ENCODE measurements at places on chromosomes 5 and 9. TPM values are rescaled to one million over a fixed set of nuclear protein-coding genes. Genes with fewer than 3 reads are reported as not detected.

FOXD4 gene
- total RNA-seq: not detected

CDH12 gene
- total RNA-seq: not detected

F2RL1 gene
- total RNA-seq: 34.6 TPM

FGFR4 gene
- total RNA-seq: 14.7 TPM

TOPORS gene
- 11.1 TPM for total RNA-seq

PHF24 gene
- total RNA-seq: not detected

OR13C9 gene
- not detected for total RNA-seq

NEURL1B gene
- total RNA-seq: 20.4 TPM

C1QTNF3 gene
- total RNA-seq: 8.3 TPM

CDH9 gene
- total RNA-seq: not detected

GRCh38 chr9:96121136-96121535 is 180.8 kb downstream of the HSD17B3 start:
- H3K4me3 ChIP-seq: no peak overlapping the region
- H3K36me3 ChIP-seq: no peaks in the 10 kb centered on the region
- peaks cover 43% of the 10 kb centered on the region for H3K27me3 ChIP-seq
- no peak overlapping the region for H3K27ac ChIP-seq

- H3K27me3 ChIP-seq: no peaks in the 10 kb centered on the region
- H3K27ac ChIP-seq: no peak overlapping the region
- no peak for DNase-seq
- no peaks in the 10 kb centered on the region for H3K36me3 ChIP-seq
- no peak overlapping the region for H3K4me3 ChIP-seq
Measured at GRCh38 chr5:39119404-39120051, 45.3 kb upstream of the RICTOR start.

DNA sequence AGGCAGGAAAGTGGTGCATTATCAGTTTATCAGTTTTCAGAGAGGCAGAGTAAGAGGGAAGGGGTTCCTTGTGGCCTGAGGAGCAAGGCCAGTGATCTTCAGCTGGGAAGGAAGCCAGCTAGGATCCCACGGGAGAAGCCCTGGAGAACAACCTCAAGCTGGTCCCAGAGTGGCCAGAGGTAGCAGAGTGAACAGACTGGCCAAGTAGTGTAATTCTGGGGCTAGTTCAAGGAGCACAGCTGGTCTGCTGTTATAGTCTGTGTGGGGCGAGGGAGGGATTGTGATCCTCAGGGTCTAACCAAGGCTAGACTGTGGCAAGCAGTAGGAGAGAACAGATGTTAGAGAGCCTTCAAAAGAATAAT is 164.6 kb downstream of the CARTPT start:
- no peaks in the 10 kb centered on the region for H3K27me3 ChIP-seq
- H3K36me3 ChIP-seq: no peaks in the 10 kb centered on the region
- H3K4me3 ChIP-seq: no peak overlapping the region
- no peak overlapping the region for H3K27ac ChIP-seq

- no peak overlapping the region for H3K4me3 ChIP-seq
- no peaks in the 10 kb centered on the region for H3K27me3 ChIP-seq
- H3K36me3 ChIP-seq: 0 out of 2 replicates have a peak, but pooled peaks cover 2% of the 10 kb centered on the region
- H3K27ac ChIP-seq: no peak overlapping the region
- DNase-seq: peak; percentile 32
Measured at GRCh38 chr9:90870621-90871326, 69.2 kb downstream of the SYK start.

DNA sequence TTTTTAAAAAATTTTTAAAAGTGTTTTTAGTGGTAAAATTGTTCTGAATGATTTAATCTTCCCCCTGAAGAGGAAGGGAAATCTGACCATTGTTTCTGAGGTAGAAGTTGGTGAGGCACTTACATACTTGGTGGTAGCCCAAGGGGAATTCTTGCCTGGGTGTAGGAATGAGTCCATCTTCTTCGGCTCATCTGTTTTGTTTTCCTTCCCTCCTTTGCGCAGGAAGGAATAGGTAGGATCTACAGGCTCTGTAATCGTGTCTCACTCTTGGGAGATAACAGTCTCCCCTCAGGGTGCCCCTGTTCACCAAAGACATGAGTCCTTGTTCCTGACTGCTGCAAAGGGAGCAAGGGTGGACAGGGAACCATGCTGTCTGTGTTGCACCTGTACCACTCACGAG is 138.1 kb downstream of the HSPA4 start:
- H3K27ac ChIP-seq: no peak overlapping the region
- H3K4me3 ChIP-seq: no peak overlapping the region
- no peaks in the 10 kb centered on the region for H3K27me3 ChIP-seq
- H3K36me3 ChIP-seq: no peaks in the 10 kb centered on the region

GRCh38 chr5:145912019-145912418 is 24.4 kb upstream of the SH3RF2 start:
- no peak for DNase-seq
- no peak overlapping the region for H3K4me3 ChIP-seq
- no peaks in the 10 kb centered on the region for H3K27me3 ChIP-seq
- no peak overlapping the region for H3K27ac ChIP-seq
- H3K4me1 ChIP-seq: no peaks in the 10 kb centered on the region

GRCh38 chr5:103031607-103032006 is 88.3 kb downstream of the GIN1 start:
- H3K27me3 ChIP-seq: no peaks in the 10 kb centered on the region
- no peak overlapping the region for H3K27ac ChIP-seq
- no peak for DNase-seq
- 0 out of 2 replicates have a peak, but pooled peaks cover 1% of the 10 kb centered on the region for H3K4me1 ChIP-seq

DNA sequence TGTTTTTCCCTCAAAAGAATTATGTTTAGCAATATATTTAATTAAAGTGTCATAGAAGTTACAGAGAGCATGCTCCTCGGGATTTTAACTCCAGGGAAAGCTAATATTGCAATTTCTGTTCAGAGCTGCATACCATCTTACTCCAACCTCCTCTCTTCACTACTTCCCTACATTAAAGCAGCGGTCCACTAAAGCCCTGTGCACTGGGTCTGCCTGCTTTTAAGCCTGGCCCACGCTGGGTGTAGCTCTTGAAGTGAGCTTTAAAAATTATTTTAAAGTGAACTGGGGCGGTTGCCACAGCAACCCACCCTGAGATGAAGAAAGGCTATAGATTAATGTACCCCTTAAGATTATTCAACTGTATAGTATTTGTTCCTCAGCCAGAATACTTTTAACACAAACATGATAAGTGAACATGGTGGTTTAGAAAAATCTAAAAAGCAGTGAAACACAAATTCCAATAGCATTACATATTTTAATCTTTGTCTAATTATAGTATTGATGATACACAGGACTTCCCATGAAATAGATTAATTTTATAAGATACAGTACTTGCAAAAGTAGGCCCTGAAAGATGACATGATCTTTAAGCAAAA is 3.9 kb upstream of the MEF2C start:
- no peaks in the 10 kb centered on the region for H3K27me3 ChIP-seq
- no peak overlapping the region for H3K4me3 ChIP-seq
- no peaks in the 10 kb centered on the region for H3K36me3 ChIP-seq
- no peak for DNase-seq
- H3K4me1 ChIP-seq: peaks cover 7% of the 10 kb centered on the region

- H3K4me1 ChIP-seq: no peaks in the 10 kb centered on the region
- H3K36me3 ChIP-seq: no peaks in the 10 kb centered on the region
- no peak overlapping the region for H3K4me3 ChIP-seq
Measured at GRCh38 chr9:95615246-95615645, 98.5 kb upstream of the PTCH1 start.

DNA sequence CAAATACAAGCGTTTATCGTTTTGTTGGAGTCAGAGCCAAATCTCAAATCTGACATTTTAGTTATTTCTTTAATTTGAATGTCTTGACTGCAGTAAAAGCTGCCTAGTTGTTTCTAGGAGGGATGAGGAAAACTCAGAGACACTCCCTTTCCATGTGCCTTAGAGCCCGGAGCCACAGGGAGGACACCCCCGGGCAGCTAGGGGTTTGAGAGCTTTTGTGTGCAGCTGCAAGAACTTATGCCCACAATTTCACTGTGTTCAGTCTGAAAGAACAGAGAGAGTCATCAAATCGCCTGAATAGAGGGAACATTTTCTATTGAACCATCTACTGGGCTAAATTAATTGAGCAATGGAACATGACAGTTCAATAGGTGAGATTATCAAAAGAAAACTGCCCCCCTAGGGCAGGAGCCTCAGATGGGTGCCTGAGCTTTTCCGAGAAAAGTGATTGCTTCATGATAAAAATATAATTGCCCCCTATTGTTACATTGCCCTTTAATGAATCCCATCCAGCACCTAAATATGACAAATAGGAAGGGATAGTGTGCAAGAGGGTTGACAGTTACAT is 709.3 kb upstream of the RGMB start:
- H3K36me3 ChIP-seq: no peaks in the 10 kb centered on the region
- DNase-seq: no peak

DNA sequence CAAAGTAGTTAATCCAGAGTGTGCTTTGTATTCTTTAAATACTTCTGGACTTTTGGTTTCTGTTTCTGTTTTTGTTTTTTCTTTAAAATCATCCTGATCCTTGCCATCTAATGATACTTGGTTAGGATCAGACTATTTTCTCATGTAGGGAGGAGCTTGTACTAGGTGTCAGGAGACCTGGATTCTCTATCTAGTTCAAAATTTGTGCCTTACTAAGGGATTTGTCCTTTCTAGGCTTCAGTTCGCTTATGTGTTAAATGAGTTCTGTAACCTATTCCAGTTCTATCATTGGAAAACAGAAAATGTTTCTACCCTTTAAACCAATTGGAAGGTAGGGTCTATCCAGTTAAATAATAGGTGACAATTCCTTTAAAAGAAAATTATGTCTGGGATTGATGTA is 3.3 kb upstream of the MEF2C start:
- no peak overlapping the region for H3K4me3 ChIP-seq
- no peaks in the 10 kb centered on the region for H3K36me3 ChIP-seq
- H3K4me1 ChIP-seq: peaks cover 7% of the 10 kb centered on the region
- no peak overlapping the region for H3K27ac ChIP-seq
- no peak for DNase-seq

DNA sequence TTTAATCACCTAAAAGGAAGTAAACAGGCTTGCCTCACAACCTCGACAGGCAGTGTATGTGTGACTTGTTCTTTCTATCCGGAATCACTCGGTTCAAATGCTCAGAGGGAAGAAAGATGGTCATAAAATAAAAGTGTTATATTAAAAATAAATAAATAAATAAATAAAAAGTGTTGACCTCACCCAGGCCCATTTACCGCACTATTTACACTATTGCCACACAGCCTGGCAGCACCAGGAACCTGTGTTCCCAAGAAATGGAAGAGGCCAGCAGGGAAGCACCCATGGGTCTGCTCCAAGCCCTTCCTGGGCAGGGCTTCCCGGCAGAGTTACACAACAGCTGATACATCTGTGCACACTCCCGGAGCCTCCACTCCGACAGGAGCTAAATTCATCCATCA is 127.9 kb downstream of the EFNA5 start:
- peak overlapping the region; percentile 93 for H3K27ac ChIP-seq
- H3K27me3 ChIP-seq: no peaks in the 10 kb centered on the region
- 0 out of 2 replicates have a peak, but pooled peaks cover 17% of the 10 kb centered on the region for H3K36me3 ChIP-seq
- peak overlapping the region; percentile 44 for H3K4me3 ChIP-seq
- peak; percentile 67 for DNase-seq

DNA sequence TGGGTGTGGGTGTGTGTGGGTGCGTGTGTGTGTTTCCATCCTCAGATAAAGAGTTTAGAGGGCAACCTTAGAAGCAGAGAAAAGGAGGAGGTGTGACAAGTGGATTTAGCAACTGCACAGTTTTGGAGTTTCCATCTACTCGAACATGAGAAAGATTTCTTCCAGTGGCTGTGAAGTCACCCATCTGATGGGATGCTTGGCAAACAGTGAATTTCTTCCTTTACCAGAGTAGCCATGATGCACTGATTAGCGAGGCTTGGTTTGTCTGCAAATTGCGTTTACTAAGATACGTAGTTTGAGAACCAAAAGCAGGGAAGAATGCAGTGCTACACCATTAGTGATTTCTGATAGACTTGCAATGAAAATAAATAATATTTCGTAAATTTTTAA is 791 bp upstream of the STARD4 start:
- no peak for DNase-seq
- H3K4me3 ChIP-seq: no peak overlapping the region
- H3K27me3 ChIP-seq: peaks cover 5% of the 10 kb centered on the region
- H3K4me1 ChIP-seq: no peaks in the 10 kb centered on the region

DNA sequence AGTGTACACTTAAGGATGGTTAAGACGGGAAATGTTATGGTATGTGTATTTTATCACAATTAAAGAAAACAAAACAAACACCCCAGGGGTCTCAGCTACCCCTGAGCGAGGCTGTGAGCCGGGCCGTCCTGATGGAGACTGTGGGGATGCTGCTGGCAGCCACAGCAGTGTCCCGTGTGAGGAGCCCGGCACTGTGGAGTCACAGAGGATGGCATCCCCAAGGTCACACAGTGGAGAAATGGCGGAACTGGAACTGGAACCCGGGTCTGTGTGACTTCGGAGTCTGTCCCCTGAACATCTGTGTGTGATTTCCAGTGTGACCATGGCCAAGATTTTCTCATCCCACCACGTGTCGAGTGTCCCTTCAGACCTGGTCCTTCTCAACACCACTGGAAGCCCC is 80.7 kb upstream of the PHYKPL start:
- H3K27me3 ChIP-seq: peaks cover 95% of the 10 kb centered on the region
- DNase-seq: no peak
- H3K27ac ChIP-seq: no peak overlapping the region
- no peaks in the 10 kb centered on the region for H3K36me3 ChIP-seq
- no peak overlapping the region for H3K4me3 ChIP-seq

GRCh38 chr5:10091701-10092100 is 158.0 kb downstream of the ATPSCKMT start:
- no peak overlapping the region for H3K4me3 ChIP-seq
- H3K27ac ChIP-seq: no peak overlapping the region
- DNase-seq: no peak
- no peaks in the 10 kb centered on the region for H3K36me3 ChIP-seq
- H3K27me3 ChIP-seq: no peaks in the 10 kb centered on the region
- no peaks in the 10 kb centered on the region for H3K4me1 ChIP-seq

DNA sequence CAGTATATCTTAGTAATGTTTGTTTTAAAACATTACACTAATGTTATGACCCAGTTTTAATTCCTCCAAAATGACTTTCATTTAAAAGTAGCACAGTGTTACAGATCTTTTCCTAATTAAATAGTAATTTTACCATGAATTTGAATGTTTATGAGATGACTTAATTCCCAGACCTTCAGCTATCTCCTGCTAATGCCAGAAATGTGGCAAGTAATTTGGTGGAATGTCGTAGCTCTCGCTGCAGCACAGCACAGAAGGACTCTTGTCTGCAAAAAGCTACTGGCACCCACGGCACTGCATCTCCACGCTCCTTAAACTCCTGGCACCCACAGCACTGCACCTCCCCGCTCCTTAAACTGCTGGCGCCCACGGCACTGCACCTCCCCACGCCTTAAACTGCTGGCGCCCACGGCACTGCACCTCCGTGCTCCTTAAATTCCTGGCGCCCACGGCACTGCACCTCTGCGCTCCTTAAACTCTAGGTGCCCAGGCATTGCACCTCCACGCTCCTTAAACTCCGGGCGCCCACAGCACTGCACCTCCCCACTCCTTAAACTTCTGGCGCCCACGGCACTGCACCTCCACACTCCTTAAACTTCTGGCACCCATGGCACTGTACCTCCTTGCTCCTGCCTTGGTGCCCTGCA is 163.1 kb downstream of the CDK5RAP2 start:
- no peak overlapping the region for H3K4me3 ChIP-seq
- H3K27me3 ChIP-seq: no peaks in the 10 kb centered on the region
- no peak for DNase-seq
